Left kidney (tissue), 8 donors: ENCODE measurements at places on chromosomes 3 and 15. TPM values are rescaled to one million over a fixed set of nuclear protein-coding genes. Genes with fewer than 3 reads are reported as not detected.

- DNase-seq = no peak
Measured at GRCh38 chr3:102302020-102302419, 132.8 kb upstream of the ZPLD1 start.

DNA sequence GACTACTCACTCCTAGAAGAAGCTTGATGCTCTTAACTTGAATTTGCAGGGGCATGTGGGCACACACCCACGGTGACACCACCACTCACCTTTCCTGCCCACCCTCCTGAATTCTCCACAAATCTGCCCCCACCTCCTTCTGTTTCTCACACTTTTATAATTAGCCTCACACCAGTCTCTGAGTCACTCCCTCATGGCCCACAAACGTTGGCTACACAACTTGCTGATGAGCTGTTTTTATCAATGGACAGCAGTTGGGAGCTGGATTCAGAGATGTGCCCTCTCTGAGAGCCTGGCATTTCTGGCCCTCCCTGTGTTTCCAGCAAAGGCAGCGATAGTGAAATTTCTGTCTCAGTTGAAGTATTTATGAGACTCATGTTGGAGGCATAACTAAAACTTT is 1.3 kb downstream of the COLQ start:
- DNase-seq = no peak

- peak; percentile 92 for DNase-seq
Measured at GRCh38 chr3:177516158-177517011, 319.1 kb upstream of the TBL1XR1 start.

DNA sequence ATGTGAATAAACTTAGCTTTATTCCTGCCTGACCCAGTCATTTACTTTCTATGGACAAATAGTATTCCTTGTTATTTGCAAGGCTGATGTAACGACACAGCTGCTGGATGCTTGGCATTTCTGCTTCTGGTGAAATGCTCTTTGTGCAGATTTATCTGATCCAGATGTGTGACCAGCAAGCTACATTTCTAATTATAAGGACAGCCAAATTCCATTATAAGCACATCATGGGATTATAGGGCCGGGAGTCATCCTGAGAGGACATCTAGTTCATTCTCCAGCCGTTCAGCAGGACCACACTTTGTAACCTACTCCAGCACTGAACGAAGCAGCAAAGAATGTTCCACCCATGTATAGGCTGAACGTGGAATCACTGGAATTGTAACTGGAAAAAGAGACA is 42.9 kb downstream of the FNDC3B start:
- no peak for DNase-seq

GRCh38 chr3:152779653-152780052 is 55.3 kb upstream of the P2RY1 start:
- DNase-seq = peak; percentile 44

DNA sequence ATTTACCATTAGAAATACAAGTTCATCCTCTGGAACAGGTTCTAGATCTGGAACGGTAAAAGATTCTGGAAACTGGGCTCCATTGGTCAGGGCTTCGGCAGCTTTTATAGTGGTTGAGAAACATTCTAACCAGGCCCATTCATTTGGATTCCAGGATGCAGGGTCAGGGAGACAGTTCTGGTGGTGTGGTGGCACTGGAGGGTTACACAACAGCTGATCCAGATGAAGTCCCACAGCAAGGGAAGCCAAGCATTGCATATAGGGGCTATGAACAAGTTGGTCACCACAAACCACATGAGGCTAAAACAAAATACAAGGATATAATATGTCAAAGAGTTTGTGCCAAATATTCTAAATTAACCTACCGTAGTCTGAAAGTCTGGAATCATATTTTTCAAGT is 43.0 kb downstream of the FBXL22 start:
- no peak for DNase-seq

- no peak for DNase-seq
Measured at GRCh38 chr3:13517253-13517977, 31.5 kb upstream of the FBLN2 start.

GRCh38 chr3:56630966-56631365 is 52.1 kb downstream of the TASOR start:
- no peak for DNase-seq

- DNase-seq = no peak
Measured at GRCh38 chr3:69370156-69370883, 15.6 kb downstream of the FRMD4B start.

GRCh38 chr3:69774029-69774428 is 34.8 kb downstream of the MITF start:
- DNase-seq = no peak

DNA sequence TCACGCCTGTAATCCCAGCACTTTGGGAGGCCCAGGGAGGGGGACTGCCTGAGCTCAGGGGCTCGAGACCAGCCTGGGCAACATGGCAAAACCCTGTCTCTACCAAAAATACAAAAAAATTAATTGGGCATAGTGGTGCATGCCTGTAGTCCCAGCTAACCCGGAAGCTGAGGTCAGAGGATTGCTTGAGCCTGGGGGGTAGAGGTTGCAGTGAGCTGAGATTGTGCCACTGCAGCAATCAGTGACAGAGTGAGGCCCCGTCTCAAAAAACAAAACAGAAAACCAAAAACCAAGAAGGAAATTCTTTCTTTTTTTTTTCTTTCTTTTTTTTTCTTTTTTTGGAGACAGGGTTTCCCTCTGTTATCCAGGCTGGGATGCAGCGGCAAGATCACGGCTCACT is 3.5 kb downstream of the SPATA12 start:
- DNase-seq = no peak

DNA sequence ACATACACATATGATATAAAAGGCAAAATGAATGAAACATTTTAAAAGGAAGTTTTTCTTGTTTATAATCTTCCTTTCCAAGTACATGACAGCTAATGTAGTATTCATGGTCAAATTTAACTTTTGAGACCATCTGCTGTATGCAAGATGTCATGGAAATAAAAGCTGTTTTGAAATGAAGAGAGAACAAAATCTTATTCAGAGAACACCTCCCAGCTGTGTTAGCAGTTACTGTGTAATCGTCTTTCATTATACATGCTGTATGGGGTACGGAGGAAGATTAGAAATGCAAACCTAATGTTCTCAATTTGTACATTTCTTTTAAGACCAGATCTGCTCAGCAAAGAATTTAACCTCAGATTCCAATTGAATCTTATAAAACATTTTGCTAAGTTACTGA is 1182.3 kb downstream of the OTOL1 start:
- no peak for DNase-seq

GRCh38 chr3:129599607-129600006 is 6.9 kb downstream of the PLXND1 start:
- DNase-seq = no peak

DNA sequence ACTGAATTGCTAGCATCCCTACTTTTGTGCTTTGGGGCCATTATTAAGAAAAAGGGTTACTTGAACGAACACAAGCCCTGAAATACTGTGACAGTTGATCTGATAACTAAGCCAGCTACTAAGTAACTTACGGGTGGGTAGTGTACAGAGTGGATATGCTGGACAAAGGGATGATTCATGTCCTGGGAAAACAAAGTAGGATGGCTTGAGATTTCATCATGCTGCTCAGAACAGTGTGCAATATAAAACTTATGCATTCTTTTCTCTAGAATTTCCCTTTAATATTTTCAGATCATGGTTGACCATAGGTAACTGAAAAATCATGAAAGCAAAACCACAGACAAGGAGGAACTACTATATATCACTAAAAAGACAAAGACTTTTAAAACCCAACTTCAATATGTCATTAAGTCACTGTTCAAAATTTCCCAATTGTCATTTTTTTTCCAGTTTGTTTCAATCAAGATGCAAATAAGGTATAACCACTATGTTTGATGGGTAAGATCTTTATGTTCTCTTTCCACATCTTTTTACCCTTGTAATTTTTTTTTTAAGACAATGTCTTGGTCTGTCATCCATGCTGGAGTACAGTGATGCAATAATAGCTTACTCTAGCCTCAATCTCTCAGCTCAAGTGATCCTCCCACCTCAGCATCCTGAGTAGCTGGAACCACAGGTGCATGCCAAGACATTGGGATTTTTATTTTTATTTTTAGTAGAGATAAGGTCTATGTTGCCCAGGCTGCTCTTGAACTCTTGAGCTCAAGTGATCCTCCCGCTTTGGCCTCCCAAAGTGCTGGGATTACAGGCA is 67.7 kb downstream of the IFT80 start:
- DNase-seq = no peak

The DPPA2 gene
- polyA plus RNA-seq = 1.0 TPM

The GADL1 gene
- 5.1 TPM for polyA plus RNA-seq

The ATP8B4 gene
- 3.8 TPM for polyA plus RNA-seq

The SLC28A2 gene
- 1.0 TPM for polyA plus RNA-seq
